Activated CD4-positive, alpha-beta T cell treated with anti-CD3 and anti-CD28 coated beads for 24 hours (primary cell): ENCODE measurements at places on chromosomes 4 and X.

DNA sequence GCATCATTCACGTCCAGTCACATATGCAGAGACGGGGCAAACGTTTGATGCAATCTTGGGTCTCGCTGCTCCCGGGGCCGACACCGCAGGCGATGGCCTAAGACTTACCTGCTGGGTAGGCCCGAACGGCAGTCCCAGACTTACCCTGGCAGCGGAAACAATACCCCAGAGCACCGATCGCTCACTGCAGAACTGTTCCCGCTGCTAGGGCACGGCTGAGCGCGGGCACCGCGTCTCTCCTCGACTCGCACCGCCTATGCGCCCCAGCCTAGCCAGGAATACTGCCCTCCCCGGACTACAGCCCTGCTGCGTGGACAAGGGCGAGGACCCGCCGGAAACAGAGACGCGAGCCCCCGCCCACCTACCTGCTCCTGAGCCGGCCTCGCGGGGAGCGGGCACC is 86.2 kb downstream of the HPRT1 start:
- no peak for DNase-seq

DNA sequence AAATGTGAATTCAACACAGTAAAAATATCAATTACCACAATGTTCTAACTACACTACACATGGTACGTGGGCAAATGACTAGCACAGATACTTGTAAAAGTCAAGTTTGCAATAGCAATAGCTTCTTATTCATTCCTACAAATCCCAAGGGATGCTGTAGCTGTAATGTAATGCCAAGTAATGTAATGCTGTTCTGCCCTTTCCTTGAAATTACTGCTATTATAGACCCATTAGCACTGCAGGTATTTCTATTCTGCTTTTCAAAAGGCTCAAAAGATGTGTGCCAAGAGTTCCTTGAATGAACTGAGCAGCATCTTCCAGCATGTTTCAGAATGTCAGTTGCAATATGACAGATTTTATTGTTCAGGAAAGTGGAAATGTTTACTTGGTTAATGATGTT is 129.9 kb upstream of the BANK1 start:
- no peak for DNase-seq

- no peak for DNase-seq
These were observed 213.2 kb downstream of the CAMK2D start for GRCh38 chr4:113548303-113548702.

- DNase-seq = no peak
These were observed 41.8 kb downstream of the PHEX start for GRCh38 chrX:22073928-22074327.

- DNase-seq = no peak
These were observed 49.5 kb upstream of the LNX1 start for GRCh38 chr4:53640576-53641453.

DNA sequence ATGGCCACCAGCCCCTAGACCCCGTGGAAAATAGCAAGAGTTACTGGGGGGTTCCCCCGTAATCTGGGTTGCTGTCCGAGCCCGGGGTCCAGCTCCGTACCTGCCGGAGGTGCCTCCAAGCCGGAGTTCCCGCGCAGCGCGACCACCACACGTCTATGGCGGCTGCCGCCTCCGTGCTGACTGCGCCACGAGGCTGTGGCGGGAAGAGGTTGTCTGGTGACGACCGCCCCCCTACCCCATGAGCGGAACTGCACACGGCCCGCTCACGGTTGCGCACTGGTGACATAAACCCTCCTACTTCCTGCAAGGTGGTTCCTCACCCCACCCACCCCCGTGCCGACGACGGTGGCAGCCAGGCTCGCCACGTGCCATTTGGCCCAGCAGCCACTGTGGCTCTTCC is at the start of gene PNMA5:
Gene PNMA5, minus strand, starts transcription at position 184 of the 400 bp plus-strand sequence. CDS start 2,518 bp downstream, outside the sequence.
- DNase-seq = no peak

DNA sequence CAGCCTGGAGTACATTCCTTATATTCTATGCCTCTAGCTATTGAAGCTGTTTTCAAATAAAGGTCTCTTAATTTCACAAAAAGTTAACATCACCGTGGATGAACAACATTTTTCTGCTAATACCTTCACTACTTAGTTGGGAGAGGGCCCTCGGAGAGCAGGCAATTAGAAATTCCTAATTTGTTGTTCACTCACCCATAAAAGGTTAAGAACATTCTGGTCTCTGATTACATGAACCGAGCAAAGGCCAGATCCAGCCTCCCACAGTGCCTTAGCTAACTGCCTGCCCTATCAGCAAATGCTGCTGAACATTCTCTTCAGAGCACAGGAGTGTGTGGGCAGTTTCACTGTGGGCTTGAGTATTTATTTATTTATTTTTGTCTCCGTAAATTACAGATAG is 36.0 kb upstream of the TTC29 start:
- DNase-seq = no peak

DNA sequence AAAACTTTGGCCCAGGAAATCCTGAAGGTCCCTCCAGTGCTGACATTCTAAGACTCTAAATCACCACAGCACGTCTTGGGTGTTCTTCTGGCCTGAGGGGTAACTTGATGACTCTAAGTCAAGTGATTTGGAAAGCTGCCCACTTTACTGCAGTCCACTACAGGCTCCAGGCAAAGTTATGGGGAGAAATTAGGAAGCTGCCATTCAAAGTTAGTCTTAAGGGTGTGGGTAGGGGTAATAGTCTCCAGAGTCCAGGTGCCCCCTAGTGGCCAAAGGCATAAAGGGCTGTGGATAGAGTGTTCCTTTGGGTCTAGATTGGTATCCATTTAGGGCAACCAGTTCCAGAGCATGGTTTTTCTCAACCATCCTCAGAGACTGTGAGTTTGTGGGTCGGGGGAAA is 38.7 kb upstream of the SLC16A2 start:
- DNase-seq = peak; percentile 43

- peak; percentile 38 for DNase-seq
These were observed 53.8 kb downstream of the ZFYVE28 start for GRCh38 chr4:2364654-2365053.

DNA sequence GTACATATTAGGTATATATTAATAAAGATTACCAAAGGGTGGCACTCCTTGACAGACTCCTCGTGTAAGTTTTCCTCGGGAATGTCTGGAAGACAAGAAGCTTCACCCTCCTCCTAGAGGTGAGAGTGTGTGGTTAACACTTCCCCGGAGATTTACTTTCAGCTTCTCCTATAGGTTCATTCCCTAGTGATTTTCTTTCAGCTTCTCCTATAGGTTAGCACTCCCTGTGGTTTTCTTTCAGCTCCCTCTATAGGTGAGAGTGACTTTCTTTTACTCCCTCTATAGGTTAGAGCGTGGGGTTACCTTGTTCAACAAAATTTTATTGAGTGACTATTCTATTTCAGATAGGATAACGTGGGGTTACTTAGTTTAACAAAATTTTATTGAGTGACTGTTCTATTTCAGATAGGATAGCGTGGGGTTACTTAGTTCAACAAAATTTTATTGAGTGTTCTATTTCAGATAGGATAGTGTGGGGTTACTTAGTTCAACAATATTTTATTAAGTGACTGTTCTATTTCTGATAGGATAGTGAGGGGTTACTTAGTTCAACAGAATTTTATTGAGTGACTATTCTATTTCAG is 106.0 kb upstream of the PLAC1 start:
- DNase-seq = no peak

DNA sequence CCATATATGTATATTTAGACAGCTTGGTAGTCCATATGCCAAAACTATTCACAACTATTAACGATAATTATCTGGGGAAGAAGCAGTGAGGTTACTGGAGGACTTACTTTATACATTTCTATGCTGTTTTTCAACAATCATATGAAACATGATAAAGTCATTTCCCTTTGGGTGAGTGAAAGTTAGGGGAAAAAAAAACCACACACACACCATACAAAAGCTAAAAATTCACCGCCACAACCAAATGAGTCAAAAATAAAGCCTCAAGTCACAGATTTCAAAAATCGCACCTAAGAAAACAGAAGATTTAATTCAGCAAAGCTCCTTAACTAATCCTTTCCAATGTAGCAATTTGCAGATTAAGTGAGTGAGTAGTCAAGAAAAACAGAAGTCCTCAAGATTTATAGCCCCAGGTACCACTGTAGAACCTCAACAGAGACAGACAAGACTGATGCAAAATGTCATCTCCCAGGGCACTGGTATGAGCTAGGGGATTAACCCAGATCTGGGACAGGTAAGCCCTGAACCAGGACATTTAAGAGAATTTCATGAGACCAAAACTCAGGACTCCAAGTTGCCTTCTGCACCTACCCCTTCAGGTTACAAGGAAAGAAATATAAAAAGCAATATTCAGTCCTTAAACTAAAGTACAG is 35.1 kb downstream of the SYTL4 start:
- no peak for DNase-seq

DNA sequence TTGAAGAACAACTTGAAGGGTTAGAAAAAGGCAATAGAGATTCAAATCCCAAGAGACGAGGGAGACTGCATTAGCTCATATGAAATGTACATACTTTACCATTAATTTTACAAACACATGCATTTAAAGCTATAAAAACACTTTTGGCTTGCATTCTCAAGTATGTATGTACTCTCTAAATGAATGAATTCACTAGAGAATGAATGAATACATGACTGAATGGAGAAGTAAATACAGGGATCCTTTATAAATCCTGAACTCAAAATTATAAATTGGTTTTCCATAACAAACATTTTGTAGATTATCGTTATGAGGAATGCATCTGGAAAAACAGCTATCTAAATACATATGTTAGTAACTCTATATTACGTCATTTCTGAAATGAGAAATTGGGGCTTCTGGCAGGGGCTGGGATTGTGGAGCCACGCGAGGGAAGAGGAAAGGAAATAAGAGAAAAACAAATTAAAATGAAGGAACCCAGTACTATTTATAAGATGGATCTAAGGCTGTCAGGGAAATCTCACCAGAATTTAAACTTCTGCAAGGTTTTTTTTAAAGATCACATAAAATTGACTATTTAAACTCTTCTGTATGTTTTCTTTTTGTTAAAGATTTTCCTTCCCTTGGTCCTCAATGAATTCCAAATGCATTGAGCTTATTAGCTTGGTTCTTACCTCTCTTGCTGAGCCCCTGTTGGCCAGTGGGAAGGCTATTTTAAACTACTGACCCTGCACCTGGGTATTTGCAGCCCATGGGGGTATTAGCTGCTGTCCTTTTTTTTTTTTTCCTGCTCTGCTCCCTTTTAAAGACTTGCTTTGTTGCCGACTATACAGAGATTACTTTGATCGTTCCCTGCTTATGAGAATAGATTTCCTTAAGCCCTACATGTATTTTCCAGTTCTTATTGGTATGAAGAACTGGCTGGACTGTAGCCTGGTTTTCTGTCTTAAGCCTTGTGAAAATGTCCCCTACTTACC is 207.8 kb downstream of the ADGRL3 start:
- DNase-seq = no peak

- no peak for DNase-seq
These were observed 575.7 kb downstream of the SPOCK3 start for GRCh38 chr4:166658585-166658984.

- no peak for DNase-seq
These were observed 274 bp upstream of the ERVMER34-1 start for GRCh38 chr4:52751487-52751911.

- DNase-seq = no peak
These were observed 287.7 kb upstream of the MAD2L1 start for GRCh38 chr4:120354381-120354780.

- DNase-seq = no peak
These were observed 514.2 kb upstream of the DIPK2B start for GRCh38 chrX:45714866-45715265.

DNA sequence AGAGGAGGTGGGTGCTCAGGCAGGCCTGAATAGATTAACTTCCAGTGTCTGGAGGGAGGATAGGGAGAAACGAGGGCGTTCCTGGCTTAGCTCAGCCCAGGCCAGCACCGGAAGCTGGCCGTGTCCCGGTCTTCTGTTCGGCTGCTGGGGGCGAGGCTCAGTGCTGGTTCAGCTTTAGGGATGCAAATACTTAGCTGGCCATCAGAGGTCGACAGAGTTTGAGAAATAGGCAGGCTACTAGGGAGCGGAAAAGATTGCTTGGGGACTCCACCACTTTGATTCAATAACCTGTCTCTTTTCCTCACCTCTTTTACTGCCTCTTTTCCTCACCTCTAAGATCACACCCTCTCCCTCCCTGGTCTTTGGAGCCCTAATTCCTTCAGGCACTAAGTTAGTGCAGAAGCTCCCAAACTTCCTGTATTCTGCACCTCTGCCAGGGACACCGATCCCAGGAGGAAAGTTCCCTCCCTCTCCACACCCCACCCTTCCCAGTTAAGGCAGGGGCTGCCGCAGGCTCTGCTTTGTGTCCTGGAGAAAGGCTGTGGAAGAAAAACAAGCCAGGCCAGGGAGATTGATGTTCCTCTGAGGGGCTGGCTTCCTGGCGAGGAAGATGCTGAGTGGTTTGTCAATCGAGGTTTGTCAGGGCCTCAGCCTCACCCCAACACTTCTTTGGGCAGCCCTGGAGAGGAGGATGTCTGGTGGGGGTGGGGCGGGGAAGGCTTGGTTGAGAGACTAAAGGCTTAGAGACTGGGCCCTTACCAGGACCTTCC is 6.0 kb upstream of the EFNB1 start:
- no peak for DNase-seq

DNA sequence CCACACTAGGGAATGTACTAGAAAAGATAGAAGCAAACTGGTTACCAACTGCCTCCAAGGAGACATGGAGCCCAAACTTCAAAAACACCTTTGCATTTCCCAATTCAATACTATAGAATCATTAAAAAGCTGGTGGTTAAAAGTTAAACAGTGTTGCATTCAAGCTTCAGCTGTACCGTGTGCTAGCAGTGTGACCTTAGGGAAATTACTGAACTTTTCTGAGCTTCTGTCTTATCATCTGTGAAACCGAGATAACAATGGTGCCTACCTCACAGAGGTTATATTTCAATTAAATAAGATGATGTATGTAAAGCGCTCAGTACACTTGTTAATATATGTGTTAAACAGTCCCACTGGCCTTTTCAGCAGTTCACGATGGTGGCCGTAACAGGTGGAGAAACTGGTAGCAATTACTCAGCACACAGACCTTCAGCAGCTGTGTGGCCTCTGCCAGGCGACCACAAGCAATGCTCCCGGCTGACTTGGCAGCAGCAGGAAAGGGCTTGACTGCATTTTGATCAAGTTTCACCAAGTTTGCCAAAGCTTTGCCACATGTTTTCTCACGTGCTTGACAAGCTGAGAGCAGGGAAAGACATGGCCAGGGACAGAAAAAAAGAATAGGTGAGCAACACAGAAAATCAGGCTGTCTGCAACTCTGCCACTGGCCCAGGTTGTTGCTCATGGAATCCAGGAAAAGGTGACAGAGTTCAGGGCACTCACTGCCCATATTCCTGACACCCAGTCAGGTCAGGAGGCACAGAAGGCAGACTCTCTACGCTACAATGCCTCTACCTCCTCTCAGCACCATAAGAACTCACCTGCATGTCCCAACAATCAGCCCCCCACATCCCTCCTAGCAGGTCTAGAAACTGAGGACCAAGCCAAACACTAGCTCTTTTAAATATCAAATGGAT is 72.1 kb downstream of the PARM1 start:
- DNase-seq = no peak

DNA sequence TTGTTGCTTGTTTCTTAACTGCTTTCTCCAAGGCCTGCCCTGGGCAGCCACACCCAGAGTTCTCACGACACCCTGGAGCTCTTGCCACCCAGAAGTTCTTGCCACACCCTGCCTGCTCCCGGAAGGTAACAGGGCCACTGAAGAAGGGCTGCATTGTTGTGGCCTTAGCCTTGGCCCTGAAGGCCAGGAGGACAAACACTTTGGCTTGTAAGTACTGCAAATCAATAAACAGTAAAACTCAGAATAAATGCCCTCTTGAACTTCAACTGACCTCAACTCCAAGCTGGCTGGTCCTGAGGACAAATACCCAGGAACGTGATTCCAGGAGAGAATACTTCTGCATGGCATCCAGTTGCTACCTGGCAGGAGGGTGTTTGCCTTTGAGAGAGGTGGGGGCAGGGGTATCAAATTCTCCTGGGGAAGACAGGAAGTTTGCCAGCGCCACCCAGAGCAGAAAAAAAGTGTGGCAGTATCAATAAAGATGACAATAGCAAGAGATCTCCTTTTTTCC is 54.1 kb downstream of the TLR10 start:
- no peak for DNase-seq
